Keratinocyte (primary cell): ENCODE measurements at places on chromosomes 11 and 22.

- H3K36me3 ChIP-seq: no peaks in the 10 kb centered on the region
- DNase-seq: no peak
- H3K4me3 ChIP-seq: no peak overlapping the region
- no peaks in the 10 kb centered on the region for H3K4me1 ChIP-seq
- no peak overlapping the region for H3K27ac ChIP-seq
These were observed 338.6 kb downstream of the INSC start for GRCh38 chr11:15453211-15453765.

GRCh38 chr11:65575568-65576231 lies at the start of gene EHBP1L1:
Gene EHBP1L1 (plus strand): TSS chr11:65576053. CDS start chr11:65576303, 250 bp downstream.
- H3K27ac ChIP-seq: peak within 1 kb of the TSS; percentile 70
- peaks cover 7% of the 10 kb centered on the region for H3K36me3 ChIP-seq
- peak within 1 kb of the TSS; percentile 74 for H3K4me3 ChIP-seq
- peaks cover 55% of the 10 kb centered on the region for H3K4me1 ChIP-seq
- no peak for DNase-seq
- no peaks in the 10 kb centered on the region for H3K27me3 ChIP-seq

- DNase-seq: no peak
- peak within 1 kb of the TSS; percentile 85 for H3K4me3 ChIP-seq
- H3K4me1 ChIP-seq: peaks cover 21% of the 10 kb centered on the region
- H3K27me3 ChIP-seq: no peaks in the 10 kb centered on the region
- H3K27ac ChIP-seq: peak within 1 kb of the TSS; percentile 85
- no peaks in the 10 kb centered on the region for H3K36me3 ChIP-seq
These were observed at the start of gene ARHGAP32 for GRCh38 chr11:129192150-129192549. Gene ARHGAP32 (minus strand): TSS chr11:129192325. CDS start chr11:129192198, 127 bp downstream.

GRCh38 chr11:70762810-70763209 lies 364.5 kb downstream of the CTTN start:
- no peaks in the 10 kb centered on the region for H3K4me1 ChIP-seq
- H3K27me3 ChIP-seq: no peaks in the 10 kb centered on the region
- H3K36me3 ChIP-seq: no peaks in the 10 kb centered on the region
- no peak overlapping the region for H3K4me3 ChIP-seq

- H3K27ac ChIP-seq: no peak overlapping the region
- no peaks in the 10 kb centered on the region for H3K4me1 ChIP-seq
- no peaks in the 10 kb centered on the region for H3K27me3 ChIP-seq
- no peaks in the 10 kb centered on the region for H3K36me3 ChIP-seq
These were observed 11.7 kb upstream of the TMEM191C start for GRCh38 chr22:21455334-21456089.

- no peak overlapping the region for H3K4me3 ChIP-seq
- no peak for DNase-seq
- peaks cover 7% of the 10 kb centered on the region for H3K27me3 ChIP-seq
- H3K36me3 ChIP-seq: no peaks in the 10 kb centered on the region
- no peak overlapping the region for H3K27ac ChIP-seq
These were observed 43.3 kb downstream of the WT1 start for GRCh38 chr11:32391956-32392553.

- no peak overlapping the region for H3K27ac ChIP-seq
- no peak for DNase-seq
- H3K4me1 ChIP-seq: no peaks in the 10 kb centered on the region
- peaks cover 34% of the 10 kb centered on the region for H3K36me3 ChIP-seq
- no peaks in the 10 kb centered on the region for H3K27me3 ChIP-seq
These were observed 19.7 kb downstream of the CTR9 start for GRCh38 chr11:10770626-10771254.

DNA sequence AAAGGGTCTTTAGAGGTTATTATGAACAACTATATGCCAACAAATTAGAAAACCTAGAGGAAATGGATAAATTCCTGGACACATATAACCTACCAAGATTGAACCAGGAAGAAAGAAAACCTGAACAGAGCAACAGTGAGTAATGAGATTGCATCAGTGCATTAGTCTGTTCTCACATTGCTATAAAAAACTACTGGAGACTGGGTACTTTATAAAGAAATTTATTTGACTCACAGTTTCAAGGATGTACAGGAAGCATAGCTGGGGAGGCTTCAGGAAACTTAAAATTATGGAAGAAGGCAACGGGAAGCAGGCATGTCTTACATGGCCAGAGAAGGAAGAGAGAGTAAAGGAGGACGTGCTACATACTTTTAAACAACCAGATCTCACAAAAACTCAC lies 70.8 kb upstream of the GNAZ start:
- H3K27ac ChIP-seq: no peak overlapping the region
- no peaks in the 10 kb centered on the region for H3K27me3 ChIP-seq
- no peak for DNase-seq
- no peaks in the 10 kb centered on the region for H3K36me3 ChIP-seq
- no peak overlapping the region for H3K4me3 ChIP-seq

DNA sequence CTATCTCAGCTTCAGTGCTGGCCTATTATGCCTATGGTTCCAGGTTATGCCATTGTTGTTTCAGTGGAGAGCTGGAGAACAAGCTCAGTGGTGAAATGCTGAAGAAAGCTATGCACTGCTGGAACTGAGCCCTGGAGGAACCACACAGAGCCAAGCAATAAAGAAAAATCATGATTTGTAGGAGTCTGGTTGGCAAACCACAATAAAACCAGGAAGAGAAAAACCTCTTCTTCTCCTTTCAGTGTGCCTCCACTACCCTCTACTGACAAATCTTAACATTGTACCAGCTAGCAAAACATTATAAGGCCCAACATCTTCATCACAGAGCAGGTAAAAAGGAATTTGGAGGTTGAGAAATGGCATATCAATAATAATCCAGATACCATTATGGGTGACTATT lies 5.3 kb downstream of the OR51F2 start:
- no peak overlapping the region for H3K27ac ChIP-seq
- H3K4me3 ChIP-seq: no peak overlapping the region
- H3K36me3 ChIP-seq: no peaks in the 10 kb centered on the region
- no peak for DNase-seq
- no peaks in the 10 kb centered on the region for H3K4me1 ChIP-seq

DNA sequence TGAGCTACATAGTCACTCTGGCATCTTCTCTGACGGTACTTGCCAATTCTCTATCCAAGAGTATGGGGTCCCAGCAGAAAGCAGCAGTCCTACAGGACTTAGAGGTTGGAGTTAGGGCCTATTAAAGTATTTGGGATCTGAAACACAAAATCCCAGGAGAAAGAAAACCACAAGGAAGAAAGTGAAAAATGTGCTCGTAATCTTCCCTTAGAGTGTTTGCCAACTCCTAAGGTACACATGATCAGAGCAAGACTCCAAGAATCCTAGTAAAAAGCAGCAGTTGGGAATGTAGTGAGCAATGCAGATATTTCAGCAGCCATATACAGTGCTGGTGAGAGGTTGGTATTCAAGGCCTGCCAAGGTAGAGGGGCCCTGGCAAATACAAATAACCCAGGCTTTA lies 71.6 kb downstream of the EXT2 start:
- no peak overlapping the region for H3K4me3 ChIP-seq
- no peak for DNase-seq
- H3K36me3 ChIP-seq: no peaks in the 10 kb centered on the region
- H3K27ac ChIP-seq: no peak overlapping the region
- no peaks in the 10 kb centered on the region for H3K4me1 ChIP-seq

DNA sequence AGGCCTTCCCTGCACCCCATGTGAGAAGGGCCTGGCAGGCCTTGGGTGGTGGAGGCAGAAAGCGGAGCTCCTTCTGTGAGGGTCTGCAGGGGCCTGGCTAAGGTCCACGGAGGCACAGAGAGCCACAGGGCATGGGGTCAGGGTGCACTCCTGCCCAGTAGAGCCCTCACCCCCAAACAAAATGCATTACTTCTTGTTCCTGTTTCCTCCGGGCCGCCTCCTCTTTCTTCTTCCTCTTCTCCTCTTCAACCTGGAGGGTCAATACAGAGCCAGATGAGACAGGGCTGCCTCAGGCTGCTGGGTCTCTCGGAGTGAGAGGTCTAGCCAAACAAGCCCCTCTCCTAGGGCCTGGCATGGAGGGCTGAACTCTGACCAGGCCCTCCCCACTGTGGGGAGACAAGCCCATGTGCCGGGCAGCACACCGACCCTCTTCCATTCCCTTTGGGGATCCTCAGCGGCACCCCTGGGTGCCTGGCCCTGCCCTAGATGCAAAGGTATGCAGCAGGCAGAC lies 10.3 kb upstream of the NAP1L4 start:
- H3K4me3 ChIP-seq: no peak overlapping the region
- no peak for DNase-seq
- peaks cover 46% of the 10 kb centered on the region for H3K4me1 ChIP-seq
- no peaks in the 10 kb centered on the region for H3K27me3 ChIP-seq

GRCh38 chr11:33475993-33476392 lies 218.8 kb downstream of the HIPK3 start:
- H3K4me3 ChIP-seq: no peak overlapping the region
- no peak overlapping the region for H3K27ac ChIP-seq

DNA sequence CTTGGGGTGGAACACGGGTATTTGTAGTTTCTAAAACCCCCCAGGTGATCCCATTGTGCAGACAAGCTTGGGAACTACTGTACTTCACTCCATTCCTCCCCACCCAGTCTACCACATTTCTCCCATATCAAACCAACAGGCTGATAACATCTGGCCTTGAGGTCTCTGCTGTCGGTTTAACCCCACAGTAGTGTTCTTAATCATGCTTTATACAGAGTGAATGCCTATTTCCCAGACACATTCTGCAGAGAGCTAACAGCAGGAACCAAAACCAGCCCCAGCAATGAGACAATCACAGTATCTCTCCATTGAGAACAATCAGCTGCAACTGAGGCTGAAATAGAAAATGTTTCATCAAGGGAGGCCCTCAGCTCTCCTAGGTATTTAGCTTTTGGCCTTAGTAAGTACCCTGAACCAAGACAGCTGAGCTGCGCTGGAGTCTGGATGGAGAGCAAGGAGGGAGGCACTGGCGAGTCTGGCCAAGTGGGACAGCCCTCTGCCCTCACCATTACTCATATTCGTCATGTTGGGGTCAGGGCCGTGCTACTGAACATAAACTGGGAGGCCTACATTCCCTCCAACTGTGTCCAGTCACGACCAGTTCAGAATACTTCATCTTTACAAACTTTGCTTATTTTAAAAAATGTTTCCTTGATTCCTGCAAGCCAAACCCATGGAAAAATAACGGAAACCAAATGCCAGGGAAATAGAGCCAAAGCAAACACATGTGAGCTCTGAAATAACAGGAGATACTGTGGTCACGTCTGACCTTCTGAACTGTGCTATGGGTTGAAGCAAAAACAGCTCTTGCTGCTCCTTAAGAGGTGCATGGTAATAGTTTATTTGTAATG lies 81.0 kb downstream of the CCDC34 start:
- H3K36me3 ChIP-seq: no peaks in the 10 kb centered on the region
- no peaks in the 10 kb centered on the region for H3K4me1 ChIP-seq
- no peak for DNase-seq
- H3K27me3 ChIP-seq: peaks cover 5% of the 10 kb centered on the region
- H3K4me3 ChIP-seq: no peak overlapping the region

DNA sequence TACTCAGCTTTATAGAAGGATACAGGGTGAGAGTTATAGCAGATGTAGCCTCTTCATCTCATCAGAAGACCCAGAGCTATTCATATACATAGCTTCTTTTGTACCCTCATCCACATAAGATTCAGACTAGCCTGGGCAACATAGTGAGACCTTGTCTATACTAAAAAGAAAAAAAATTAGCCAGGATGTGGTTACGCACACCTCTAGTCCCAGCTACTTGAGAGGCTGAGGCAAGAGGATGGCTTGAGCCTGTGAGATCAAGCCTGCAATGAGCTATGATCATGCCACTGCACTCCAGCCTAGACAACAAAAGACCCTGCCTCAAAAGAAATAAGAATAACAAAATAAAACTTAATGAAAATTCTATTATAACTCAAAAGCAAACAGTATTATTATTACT lies 36.7 kb upstream of the B3GNT6 start:
- H3K36me3 ChIP-seq: no peaks in the 10 kb centered on the region
- no peaks in the 10 kb centered on the region for H3K27me3 ChIP-seq
- no peaks in the 10 kb centered on the region for H3K4me1 ChIP-seq
- H3K4me3 ChIP-seq: no peak overlapping the region
- DNase-seq: no peak
- H3K27ac ChIP-seq: no peak overlapping the region

DNA sequence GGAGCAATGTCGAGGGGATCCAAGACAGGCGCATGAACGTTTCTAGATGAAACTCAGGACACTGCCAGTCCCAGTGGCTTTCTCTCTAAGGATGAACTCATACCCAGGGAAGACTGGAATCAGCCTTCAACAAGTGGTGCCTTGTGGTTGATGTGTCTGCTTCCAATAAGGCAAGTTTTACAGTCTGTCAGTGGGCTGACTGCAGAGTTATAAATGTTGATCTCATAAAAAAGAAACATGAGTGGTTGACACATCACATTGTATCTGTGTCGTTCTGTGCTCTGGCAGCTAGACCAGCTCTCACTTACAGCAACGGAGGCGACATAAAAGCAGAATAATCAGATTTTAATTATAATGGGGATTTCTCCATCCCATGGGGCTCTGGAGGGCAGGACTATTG lies 96.7 kb downstream of the SNX19 start:
- no peak overlapping the region for H3K27ac ChIP-seq
- DNase-seq: no peak
- no peaks in the 10 kb centered on the region for H3K4me1 ChIP-seq
- no peak overlapping the region for H3K4me3 ChIP-seq
- H3K36me3 ChIP-seq: no peaks in the 10 kb centered on the region

- H3K36me3 ChIP-seq: peaks cover 7% of the 10 kb centered on the region
- peaks cover 5% of the 10 kb centered on the region for H3K4me1 ChIP-seq
- no peak overlapping the region for H3K4me3 ChIP-seq
- no peak for DNase-seq
- no peaks in the 10 kb centered on the region for H3K27me3 ChIP-seq
These were observed 19.5 kb downstream of the KIAA0930 start for GRCh38 chr22:45221201-45221600.

DNA sequence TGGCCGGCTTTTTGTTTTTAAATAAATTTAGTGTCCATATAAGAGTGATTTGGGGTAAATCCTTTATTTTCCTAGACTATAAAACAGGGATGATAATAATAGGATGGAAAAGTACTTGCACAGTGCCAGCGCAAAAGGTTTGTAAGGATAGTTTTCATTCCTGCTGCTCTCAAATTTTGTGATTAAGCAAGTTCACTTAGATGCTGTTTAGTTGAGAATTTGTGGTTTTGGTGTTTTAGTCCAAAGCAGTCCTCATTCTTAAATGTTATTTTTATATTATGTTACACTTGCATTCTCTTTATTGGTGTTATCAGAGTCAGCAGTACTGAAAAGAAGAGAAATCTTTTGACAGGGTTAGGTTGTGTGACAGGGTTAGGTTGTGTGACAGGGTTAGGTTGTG lies 47.9 kb downstream of the PPP6R3 start:
- H3K27ac ChIP-seq: no peak overlapping the region
- no peak overlapping the region for H3K4me3 ChIP-seq
